ENCODE measurements at places on chromosomes 4 and X.

- no peak for DNase-seq
Observed at GRCh38 chrX:19814240-19814639, 73.2 kb downstream of the SH3KBP1 start.

- DNase-seq: no peak
Observed at GRCh38 chr4:2303121-2303685, 41.3 kb upstream of the MXD4 start.

DNA sequence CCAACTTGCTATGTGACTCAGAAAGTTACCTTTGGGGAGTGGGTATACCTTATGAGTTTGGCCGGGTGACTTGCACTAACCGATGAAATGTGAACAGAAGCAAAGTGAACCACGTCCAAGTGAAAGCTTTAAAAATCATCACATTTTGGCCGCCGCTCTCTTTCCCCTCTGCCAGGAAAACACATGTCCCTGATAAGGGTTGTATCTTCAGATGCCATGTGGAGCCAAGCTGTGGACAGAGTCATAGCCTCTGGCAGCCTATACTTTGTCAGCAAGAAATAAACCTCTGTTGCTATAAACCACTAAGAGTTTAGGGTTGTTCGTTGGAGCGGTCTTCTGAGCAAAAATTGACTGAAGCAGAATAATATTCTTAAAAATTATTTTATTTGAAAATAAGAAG, 92.3 kb downstream of the PRDM5 start:
- no peak for DNase-seq

GRCh38 chr4:126779001-126779400, 853.8 kb upstream of the INTU start:
- DNase-seq: no peak

GRCh38 chr4:83174844-83175414, 60.4 kb upstream of the PLAC8 start:
- no peak for DNase-seq

GRCh38 chr4:3199653-3200422, 49.1 kb upstream of the MSANTD1 start:
- no peak for DNase-seq

DNA sequence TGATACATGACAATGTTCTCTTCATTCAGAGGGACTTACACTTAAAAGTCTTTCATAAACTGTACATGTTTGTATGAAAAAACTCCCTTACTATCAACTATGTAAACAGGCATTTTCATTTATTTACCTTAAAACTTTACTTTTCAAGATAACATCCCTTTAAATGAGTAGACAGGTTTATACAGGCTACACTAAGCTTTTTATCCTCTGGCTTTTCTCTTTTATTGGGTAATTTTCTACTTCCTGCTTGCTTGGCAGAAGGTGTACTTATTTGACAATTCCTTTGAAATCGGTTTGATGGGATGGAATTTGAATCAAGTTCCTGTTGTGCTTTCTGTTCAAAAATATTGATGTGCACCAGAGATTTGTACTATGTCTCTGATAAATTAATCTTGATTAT, 81.4 kb downstream of the PTPN13 start:
- DNase-seq: no peak

DNA sequence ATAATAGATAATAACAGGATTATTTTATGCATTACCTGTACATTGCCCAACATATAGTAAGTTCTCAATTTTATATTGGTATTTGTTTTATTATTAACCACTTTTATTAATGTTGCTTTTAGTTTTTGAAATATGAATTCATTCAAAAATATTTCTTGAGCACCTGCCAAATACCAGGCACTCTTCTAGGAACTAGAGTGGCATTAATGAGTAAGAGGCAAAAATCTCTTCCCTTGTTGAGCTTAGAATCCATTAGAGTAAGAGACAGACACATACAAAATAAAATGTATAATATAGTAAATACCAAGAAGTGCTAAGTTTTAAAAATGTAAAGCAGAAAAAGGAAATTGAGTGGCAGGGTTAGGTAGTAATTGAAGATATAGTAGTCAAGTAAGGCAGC, 45.8 kb downstream of the TET2 start:
- no peak for DNase-seq

DNA sequence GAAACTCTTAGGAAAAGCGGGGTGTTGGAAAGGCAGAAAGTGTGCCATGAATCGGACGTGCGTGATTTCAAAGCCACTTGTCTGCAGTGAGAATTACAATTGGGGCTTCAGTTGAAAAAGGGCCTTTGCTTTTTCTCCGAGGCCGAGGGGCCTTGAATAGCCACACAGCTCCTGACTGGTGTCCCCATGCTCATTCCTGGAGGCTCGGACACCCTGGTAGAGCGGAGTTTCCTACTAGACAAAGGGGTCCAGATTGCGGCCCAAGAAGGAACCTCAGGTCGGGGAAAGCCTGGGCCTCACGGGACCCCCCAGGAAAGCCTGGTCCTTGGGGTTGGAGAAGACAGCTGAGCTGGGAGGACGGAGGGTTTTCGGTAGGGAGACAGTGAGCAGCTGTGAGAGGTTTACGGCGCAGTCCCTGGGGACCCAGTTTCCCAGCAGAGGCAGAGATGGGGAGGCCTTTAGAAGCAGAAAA, 3.0 kb upstream of the SHOX start:
- DNase-seq: no peak

DNA sequence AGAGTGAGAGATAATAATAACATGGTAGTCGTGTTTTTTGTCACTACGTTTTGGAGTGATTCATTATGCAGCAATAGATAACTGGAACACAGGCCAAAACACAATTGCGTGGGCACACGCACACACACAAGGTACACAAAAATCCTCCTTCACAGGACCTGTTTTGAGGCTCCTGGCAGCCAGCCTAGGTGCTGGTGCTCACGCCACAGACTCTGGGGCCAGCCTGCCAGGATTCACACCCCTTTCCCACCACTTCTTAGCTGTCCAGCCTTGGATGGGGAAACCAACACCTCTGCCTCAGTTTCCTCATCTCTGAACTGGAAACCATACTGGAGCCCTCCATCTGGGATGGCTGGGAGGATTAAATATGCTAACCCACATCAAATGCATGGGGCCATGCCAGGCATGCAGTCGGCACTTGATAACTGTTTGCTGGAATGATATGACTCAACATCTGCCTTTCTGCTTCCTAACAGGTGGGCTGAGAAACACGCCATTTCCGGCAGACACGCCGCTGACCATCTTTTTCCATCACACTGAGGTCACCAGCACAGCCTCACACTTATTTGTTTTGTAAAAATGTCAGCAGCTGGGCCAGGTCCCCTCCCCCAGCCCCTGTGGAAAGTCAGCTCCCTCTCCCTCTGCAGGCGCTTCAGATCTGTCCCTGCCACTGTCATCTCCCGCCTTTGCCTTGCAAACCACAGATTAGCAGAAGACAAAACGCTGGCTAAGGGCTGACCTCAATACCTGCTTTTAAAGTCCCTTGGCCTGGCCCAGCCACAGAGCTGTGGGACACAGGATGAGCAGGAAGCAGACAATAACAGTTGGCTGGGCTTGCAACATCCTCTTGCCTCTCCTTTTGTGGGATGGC, 237.5 kb downstream of the BCOR start:
- no peak for DNase-seq

DNA sequence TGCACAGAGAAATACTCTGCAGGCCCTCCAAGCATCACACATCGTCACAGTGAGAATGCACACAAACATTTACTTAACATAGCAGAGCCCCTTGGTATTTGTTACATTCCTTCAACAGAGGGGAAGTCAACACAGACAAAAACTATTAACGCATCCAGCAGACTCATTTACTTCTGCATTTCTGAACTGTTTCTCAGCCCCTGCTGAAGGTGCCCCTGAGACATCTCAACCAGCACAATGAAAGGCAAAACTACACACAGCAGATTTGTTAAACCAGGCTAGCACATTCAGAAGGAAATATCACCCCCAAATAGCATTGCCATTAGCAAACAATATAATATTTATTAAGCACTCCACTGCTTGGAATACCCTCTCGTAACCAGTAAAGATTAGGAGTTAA, 367.0 kb downstream of the RAB28 start:
- DNase-seq: no peak

DNA sequence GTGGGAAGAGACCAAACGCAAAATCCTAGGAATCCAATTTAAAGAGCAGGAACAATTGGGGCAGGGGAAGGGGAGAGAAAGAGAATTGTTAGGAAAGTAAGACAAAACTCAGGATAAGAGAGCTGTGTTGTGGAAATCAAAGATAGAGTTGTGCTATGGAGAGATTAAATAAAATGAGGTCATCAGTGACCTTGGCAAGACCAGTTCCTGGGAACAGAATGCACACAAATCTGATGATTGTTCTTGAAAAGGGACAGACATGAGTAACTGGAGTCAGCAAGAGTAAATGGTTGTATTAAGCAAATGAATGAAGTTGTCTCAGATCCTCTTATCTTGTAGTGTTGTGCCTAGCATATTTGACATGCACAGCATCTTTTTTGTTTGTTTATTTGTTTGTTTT, 267.4 kb downstream of the IL1RAPL1 start:
- no peak for DNase-seq

DNA sequence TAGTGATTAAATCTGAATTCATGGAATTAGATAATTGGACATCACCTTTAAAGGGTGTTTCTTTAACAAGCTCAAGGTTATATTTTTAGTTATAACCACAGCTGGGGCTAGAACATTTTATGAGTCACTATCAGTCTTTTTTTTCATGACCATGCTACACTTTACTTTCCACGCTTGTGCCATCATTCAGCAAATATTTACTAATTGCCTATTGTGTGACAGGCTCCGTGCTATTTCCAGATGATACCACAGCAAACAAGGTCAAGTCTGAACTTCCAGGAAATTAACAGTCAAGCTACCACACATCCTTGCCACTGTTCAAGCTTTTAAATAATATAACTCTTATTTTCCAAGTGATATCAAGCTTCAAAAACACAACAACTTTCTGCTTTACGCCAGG, 16.5 kb downstream of the SPANXN3 start:
- no peak for DNase-seq

DNA sequence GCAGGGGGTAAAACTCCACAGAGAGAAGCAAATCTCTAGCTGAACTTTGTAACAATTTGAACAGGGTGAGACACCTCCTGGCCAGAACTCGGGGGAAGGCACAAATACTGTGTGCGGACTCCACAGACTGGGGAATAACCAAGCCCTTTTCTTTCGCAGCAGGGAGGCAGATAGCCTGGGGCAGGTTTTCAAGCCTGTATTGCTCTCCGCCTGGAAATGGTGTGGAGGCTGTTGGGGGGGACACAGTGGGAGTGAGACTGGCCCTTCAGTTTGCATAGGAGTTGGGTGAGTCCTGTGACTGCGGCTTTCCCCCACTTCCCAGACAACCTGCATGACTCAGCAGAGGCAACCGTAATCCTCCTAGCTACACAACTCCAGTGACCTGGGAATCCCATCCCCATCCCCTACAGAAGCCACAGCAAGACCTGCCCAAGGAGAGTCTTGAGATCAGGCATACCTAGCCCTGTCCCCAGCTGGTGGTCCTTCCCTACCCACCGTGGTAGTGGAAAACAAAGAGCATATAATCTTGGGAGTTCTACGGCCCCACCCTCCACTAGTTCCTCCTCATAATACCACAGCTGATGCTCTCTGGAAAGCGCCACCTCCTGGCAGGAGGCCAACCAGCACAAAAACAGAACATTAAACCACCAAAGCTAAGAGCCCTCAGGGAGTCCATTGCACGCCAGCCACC, 12.9 kb upstream of the SMPX start:
- no peak for DNase-seq

DNA sequence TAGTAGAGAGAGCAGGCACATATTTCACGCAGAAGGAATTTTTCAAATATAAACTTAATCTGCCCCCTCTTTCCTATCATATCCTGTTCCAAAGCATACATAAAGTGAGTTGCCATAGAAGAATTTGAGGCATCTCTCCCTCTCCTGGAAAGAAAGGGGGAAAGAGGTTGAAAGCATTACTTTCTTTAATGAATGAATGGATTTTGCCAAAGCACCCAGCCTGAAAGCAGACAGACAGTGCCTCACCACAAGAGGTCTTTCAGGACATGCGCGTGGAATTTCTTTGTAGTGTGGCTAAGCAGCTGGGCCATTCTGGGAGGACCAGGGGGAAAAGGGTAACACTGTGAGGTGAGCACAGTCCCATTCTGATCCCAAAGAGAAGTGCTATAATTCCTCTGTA, 651.4 kb downstream of the IQCM start:
- no peak for DNase-seq

DNA sequence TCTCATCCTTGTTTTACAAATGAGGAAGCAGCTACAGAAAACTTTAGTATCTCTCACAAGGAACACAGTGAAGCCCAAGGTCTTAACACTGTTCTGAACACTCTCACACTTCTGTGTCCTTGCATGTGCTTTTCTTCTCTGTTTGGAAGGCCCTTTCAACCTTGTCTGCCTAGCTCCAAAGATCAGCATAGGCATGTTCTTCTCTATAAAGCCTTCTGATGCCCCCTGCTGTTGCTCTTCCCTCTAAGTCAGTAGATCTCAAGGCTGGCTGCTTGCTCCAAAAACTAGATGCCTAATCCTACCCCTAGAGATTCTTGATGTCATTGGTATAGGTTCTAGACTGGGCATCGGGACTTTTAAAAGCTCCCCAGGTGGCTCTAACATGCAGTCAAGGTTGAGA, 5.9 kb downstream of the APOO start:
- no peak for DNase-seq

DNA sequence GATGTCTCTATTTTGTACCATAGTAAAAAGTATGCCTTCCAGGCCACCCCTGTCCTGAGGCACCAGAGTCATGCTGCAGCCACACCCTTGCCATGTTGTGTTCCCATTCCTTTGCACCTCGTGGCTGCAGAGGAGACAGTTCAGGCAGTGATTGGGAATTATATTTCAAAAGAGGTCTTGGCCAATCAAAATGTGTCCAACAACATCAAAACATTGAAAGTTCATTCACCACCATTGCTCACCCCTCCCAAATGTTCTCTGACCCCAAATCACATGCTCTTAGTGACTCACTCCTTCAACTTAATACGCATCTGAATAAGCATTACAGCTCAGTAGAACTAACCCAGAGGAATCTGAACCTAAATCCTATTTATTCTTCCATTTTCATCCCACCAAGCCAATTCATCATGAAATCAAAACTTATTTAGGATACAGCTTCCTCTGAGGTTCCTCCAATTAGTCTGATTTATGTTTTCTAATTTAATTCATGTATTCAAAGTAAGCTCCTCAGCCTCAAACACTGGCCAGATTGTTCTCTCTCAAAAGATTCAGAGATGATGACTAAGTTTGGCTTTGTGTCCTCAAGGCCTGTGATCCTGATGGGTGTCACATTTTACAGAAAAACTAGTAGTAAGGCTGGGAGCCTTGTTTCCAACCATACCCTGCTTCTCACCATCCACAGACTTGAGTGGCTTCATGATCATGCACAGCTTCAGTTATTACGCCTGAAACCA, 323.2 kb upstream of the INTU start:
- DNase-seq: no peak

GRCh38 chr4:118765399-118765798, 70.5 kb downstream of the SEC24D start:
- no peak for DNase-seq

- DNase-seq: no peak
Observed at GRCh38 chr4:144589512-144589911, 56.4 kb upstream of the HHIP start.

All from naive thymus-derived CD4-positive, alpha-beta T cell (primary cell).